Epithelial cell of esophagus (primary cell): ENCODE measurements at places on chromosomes 7 and 10.
A peak's percentile ranks its signal among the peaks of the same experiment; 100 is the strongest.

DNA sequence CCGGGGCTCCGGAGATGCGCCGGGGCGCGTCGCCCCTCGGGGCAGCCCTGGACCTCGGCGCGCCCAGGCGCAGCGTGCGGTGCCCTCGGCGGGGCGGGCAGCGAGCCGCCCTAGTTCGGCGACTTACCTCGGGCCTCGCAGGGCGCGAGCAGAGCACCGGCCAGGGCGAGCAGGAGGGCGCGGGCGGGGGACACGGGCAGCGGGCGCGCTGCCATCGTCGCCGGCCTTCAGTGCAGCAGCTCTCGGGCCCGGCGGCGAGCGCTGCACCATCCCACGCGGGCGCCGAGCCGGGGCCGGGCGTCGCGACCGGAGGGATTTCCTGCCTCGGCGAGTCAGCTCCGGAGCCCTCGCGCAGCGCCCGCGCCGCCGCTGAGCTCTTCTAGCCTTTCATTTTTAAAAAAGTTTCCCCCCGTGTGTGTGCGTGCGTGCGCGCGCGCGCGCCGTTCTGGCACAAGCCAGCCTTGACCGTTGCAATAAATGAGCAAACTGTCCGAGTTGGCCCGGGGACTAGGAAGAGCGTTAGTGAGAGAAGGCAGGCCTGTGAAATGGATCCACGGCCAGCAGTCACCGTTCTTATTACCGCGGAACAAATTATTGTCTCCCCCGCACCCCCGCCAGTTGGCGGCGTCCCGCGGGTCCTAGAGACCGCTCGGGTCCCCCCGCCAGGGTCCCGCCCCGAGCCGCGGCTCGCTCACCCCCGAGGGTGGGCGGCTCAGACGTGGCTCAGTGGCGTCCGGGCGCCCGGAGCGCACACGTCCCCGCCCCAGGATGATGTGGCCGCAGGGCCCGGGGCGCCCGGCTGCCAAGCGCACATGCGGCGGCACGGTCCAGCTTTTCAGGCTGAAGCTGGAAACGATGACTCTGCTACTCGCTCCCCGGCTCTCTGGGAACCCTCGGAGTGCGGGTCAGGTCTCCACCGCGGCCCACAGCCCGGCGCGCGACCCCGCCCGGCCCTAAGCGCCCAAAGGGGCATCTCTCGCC, at the start of gene ADAM12:
ADAM12 (minus strand) TSS at position 547 of the 981 bp plus-strand sequence; CDS start at position 215, 332 bp downstream.
- peak; percentile 56 for DNase-seq

GRCh38 chr7:21076574-21076973, 289.9 kb upstream of the SP8 start:
- peak; percentile 78 for DNase-seq

DNA sequence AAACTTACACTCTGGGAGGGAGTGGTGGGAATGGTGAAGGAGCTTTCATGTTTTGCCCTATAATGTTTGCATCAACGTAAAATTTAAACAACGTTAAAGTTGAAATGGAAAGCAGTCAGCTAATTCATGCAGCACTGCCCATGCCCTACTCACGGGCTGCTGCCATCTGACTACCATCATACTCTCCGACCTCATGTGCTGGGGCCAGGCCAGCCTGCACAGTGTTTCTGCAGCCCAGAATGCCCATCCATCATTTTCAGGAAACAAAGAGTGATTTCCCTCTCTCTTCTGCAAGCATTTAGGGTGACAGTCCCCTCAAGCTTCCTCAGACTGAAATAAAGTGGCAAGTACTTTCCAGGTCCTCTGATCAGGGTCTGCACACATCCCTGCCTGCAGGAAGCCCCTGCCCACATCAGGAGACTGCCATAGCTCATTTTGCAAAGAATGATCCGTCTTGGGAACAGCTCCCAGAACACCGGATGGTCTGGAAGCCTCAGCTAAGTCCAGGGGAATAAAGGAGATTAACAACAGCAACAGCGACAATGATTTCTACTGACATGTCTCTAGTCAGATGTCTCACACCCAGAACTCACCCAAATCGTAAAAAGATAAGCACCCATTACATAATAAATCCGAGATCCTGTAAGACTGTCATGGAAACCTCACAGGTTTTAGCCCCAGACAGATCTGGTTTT, 40.3 kb downstream of the ARHGAP22 start:
- no peak for DNase-seq

DNA sequence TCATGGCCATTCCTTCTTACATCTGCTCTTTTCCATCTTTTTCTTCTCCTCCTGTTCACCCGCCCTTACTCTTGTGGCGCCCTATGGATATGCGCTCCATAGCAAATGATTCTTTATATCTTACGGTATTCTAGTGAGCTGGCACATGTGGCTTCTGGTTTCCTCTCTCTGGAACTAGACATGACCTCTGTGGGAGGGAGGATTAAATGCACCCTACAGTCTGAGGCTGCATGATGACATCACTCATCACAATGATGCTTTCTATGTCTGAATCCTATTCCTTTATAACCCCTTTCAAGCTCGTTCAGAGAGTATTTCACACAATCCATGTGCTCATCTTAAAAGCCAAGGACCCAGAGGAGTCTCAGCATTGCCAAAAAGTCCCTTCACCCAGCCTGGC, 153.3 kb downstream of the EGFR start:
- DNase-seq, result no peak

- no peak for DNase-seq
These were observed 50.5 kb downstream of the SH3PXD2A start for GRCh38 chr10:103804871-103805270.

DNA sequence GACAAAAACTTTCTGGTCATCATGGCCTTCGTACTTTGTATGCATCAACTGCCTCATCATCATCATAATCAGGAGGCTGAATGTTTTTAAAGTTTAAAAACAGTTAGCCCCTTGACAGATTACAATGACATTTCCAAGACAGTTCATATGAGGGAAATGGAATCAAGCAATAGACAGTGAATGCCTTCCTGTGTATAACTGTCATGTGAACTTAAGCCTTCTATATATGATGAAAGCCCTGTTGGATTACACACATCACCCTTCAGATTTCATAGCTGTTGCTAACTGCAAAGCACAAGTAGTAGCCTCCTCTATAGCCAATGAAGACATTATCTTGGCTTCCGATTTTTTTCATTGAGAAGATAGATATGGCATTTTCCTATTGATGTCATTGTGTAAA, 154.0 kb downstream of the PLXDC2 start:
- DNase-seq, result no peak

GRCh38 chr7:101558742-101559325, 70.3 kb downstream of the MYL10 start:
- DNase-seq, result no peak

DNA sequence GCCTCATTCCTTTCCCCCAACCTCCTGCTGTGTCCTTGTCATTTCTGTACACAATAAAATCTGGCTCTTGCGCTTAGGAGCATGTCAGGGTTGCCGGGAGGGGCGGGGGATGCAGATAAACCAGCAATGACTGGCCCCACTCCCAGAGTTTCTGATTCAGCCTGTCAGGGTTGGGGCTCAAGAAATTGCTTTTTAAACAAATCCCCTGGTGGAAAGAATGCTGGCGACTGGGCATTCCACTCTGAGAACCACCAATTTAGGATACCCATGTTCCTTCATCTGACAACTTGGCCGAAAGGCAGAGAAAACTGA, 376.4 kb downstream of the TCERG1L start:
- no peak for DNase-seq

GRCh38 chr7:129845972-129846327, 106.8 kb downstream of the UBE2H start:
- peak; percentile 80 for DNase-seq

DNA sequence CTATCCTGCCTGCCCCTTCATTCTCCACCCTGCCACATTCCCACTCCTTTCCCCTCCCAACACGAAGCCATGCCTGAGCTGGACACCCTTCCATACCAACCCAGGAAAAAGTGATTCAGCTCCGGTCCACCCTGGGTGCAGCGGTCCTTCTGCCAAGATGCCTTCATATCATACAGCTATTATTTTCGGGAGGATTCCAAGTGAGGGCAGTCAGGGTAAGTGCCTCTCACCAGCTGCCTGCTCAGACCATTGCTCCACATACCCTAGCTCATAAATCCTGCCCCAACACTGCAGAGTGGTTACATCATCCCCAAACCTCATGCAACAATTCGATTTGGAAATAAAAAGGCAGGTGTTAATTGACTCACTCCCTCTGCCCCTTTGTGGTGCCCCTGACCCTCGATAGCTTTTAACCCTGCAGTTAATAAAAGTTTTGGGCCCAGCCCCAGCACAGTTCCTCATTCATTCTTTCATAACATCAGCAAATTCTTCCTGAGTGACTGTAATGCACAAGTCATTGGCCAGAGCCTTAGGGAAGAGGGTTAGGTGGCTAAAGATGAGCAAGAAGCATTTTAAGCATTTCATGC, 42.6 kb downstream of the ZNF503 start:
- DNase-seq, result peak; percentile 95

DNA sequence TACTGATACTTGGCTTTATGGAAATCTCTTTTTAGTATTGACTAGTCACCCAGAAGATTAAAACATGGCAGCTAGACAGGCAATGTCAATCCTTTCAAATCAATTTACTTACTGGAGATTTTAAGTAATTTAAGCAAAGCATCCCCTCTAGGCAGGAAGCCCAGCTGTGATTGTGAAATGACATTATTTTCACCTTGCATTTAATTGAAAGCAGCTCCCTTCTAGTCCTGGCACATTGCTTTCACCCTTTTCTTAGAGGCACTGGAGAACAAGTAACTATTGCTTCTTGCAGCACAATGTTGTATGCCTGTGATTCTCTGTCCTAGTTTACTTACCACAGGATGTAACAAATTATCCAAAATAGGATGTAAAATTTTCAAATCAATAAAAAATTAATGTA, 13.3 kb downstream of the ST7 start:
- DNase-seq, result no peak

- peak; percentile 67 for DNase-seq
These were observed 26.5 kb upstream of the TRIL start for GRCh38 chr7:28984631-28985030.

- DNase-seq, result no peak
These were observed 78.2 kb downstream of the CCSER2 start for GRCh38 chr10:84406561-84406960.

DNA sequence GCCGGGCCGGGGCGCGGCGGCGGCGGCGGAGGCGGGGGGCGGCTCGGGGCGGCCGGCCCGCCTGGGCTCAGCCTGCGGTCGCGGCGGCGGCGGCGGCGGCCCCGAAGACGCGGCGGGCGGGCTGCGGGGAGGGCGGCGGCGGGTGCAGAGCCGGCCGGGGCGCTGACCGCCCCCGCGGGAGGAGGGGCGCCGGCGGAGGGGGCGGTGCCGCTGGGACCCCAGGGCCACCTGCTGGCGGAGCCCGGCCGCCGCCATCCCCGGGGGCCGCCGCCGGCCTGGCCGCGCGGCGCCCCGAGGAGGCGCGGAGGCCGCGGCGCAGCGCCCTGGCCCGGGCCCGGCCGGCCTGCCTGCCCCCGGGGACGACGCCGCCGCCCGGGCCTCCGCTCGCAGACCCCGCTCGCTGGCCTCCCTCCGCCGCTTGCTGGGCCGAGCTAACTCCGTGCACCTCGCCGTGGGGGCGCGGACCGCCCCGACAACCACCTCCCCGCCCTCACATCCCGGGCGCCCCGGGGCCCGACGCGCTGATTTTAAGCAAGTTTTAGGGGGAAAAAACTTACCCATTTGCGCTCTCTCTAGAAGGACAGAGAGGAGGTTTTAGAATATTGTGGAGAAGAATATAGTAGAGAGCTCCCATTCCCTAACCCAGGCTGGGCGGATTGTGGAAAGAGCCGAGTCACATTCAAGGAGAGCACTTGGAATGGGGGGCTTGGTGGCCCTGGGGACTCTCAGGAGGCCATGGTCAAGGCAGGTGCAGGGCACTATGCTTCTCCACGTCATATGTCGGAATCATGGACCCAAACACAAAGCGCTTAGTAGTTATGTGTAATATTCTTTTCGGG, at the start of gene BEND7:
BEND7 (minus strand) TSS at position 140 of the 839 bp plus-strand sequence. CDS start 481 bp downstream, outside the sequence.
- peak; percentile 16 for DNase-seq

DNA sequence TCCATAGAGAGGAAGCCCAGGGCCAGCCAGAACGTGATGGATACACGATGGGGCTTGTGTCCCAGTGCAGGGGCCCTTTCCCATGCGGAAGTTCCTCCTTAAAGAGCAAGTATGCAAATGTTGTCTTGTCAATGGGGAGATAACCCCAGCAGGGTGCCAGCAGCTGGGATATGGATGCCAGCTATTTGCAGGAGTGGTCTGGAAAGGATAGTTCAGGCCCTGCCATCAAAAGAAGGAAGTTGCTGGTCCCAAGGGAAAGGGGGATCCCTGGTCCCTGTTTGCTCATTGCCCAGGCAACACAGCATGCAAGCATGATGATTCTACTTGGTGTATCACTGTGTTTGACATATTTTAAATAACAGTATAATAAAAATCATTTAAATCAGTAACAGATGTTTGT, 73.1 kb upstream of the HECW1 start:
- DNase-seq, result no peak

GRCh38 chr10:90430186-90430585, 427.7 kb downstream of the HTR7 start:
- DNase-seq, result no peak

DNA sequence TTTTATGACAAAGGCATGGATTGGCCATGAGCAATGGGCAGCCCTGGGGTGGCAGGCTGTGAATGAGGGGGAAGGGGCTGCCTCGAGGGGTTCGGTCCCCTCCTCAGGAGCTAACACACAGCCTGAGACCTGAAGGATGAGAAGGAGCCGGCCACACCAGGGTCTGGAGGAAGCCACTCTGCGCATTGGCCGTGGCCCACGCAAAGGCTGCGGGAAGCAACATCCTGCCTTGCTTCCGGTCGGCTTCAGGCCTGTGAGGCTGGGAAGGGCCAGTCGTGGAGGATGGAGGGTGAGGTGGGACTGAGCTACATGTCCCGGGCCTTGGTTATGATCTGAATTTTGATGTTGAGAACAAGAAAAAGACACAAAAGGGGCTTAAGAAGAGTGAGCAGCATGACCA, 49.4 kb downstream of the RGS10 start:
- no peak for DNase-seq

DNA sequence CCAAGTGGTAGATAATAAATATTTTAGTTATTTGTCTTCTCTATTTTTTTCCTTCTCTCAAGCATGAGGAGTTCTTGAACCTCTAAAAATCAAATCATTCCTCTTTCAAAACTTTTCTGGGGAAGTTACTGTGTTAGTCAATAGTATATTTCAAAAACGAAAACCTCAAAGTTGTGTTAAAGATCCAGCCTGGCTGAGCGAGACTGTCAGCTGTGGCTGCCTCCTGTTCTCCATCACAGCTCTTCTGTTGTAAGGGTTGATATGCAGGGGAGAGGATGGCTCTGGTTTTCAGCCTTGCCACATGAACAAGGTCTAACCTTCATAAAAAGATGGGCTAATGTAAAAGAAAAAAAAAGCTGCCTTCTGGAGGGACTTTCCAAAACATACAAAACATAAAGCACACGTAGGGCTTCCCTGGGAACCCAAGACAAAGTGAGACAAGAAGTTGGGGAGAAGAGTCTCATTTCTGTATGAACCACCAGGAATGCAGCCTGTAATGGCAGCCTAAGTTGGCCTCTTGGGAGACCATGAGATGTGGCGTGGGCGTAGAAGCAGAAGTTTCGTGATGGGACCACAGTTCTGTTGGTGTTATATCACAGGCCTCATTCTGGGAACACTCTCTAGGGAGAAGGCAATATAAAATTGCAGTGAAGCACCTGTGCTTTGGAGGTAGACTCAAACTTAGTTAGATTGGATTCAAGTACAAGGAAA, 77.9 kb upstream of the FHIP2A start:
- no peak for DNase-seq

GRCh38 chr10:126402721-126403695, 14.7 kb upstream of the ADAM12 start:
- no peak for DNase-seq
